Mucosa of gallbladder (tissue), 1 donor: ENCODE measurements at places on chromosomes 7 and 10. TPM values are rescaled to one million over a fixed set of nuclear protein-coding genes. Genes with fewer than 3 reads are reported as not detected.

GRCh38 chr7:106964466-106964865 lies 80.0 kb upstream of the PRKAR2B start:
- no peak for DNase-seq

DNA sequence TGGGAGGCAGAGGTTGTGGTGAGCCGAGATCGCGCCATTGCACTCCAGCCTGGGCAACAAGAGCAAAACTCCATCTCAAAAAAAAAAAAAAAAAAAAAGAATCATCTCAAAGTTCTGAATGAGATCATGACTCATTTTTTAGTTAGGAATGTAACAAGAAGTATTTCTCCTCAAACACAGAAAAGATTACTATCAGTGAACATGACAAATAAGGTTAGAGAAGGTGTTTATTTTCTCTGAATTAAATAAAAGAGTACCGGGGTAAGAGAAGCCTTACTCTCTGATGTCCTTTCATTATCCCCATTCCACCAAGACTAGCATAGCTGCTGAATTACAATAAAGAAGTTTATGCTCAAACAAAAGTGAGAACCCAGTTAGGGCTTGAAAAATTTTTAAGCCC lies 50.1 kb downstream of the IPMK start:
- DNase-seq, result no peak

DNA sequence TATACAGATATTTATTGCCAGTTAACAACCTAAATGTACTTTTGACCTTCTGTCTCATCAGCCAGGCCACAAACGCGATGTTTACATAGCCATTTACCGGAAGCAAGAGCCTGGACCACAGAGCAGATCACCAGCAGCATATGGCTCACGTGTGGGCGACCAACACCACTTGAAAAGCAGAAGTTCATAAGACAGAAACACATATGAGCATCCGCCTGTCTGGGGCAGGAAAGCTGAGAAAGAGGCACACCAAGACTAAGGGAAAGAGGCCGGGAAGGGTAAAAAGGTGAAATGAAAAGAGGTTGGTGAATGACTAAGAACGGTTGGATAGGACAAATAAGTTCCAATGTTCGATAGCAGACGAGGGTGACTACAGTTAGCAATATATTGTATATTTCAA lies 1.3 kb downstream of the ABCB1 start:
- DNase-seq, result peak; percentile 60

DNA sequence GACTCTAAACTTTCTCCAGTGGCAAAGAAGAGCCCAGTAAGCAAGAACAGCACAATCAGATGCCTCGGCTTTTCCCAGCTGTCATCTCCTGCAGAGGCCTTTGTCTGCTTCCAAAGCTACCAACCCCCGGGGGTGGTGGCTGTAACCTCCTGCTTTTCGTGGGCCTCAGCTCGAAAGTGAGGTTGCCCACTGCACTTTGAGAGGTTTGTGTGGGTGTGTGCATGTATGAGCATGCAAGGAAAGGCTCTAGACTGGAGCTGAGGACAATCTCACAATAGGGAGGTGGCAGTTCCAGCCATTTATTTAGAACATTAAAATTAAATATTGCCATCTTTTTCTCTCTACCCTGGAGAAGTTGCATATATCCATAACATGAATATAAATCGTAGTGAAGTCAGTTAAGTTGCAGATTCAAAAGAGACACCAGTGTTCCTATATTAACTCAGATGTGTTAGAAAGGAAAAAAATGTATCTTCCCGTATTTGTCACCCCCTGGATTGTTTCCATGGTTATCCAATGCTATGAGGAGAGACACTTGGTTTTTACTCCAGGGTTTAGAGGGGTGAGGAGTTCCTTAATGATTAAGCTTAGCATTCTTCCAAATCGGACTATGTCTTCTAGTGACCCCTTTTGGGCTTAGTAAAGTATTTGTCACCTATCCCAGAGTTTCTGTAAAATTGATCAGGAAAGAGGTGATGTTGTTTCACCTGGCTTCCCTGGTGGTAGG lies 781.1 kb downstream of the INHBA start:
- DNase-seq, result no peak

GRCh38 chr7:108135446-108136190 lies 5.5 kb upstream of the LAMB4 start:
- no peak for DNase-seq

The GPR146 gene
- total RNA-seq, result 8.3 TPM

The KCP gene
- total RNA-seq, result 5.2 TPM

The CCL26 gene
- total RNA-seq, result 0.89 TPM

The DDX56 gene
- 53.3 TPM for total RNA-seq

The SLC26A5 gene
- 0.23 TPM for total RNA-seq
